ENCODE measurements at places on chromosomes 16 and 17. TPM values are rescaled to one million over a fixed set of nuclear protein-coding genes. Genes with fewer than 3 reads are reported as not detected.

DNA sequence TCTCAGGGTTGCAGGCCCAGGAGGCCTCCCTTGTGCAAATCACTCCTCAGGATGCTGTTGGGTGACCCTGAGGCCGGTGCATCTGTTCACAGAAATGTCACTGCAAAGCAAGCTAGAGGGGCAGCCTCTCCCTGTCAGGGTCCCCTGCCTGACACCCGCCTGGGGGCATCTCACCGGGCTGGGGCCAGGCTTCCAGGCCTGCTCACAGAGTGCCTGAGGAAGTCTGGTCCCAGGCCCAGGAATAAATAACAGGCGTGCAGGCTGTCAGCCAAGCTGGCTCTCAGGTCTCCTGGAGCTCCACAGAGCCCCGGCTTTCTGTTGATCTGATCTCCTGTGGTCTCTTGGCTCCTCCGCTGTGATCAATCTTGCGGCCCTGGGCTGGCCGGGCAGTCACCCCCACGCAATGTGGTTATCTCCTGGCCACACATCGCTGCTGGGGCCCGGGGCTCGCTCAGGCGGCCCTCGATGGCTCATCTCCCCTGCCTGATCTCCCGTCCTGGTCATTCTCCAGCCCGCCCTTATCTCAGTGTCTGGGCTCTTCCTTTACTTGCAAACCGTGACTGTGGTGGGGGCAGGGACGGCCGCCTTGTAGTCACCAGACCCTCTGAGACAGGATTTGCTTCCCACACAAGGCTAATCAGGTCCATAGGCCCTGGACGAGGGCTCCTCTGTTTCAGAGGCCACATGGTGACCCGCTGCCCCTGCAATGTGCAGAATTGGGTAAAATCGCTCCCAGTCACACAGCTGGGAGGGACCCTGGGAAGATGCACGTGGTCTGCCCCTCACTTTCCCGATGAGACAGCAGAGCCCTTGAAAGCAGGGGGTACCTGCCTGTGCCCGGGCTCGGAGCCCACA is 231.2 kb upstream of the GSE1 start:
- peak; percentile 47 for DNase-seq

GRCh38 chr16:86566601-86566965 is at the start of gene FOXC2:
Gene FOXC2 (plus strand): TSS chr16:86566829. CDS start chr16:86567336, 507 bp downstream.
- peak; percentile 96 for DNase-seq

DNA sequence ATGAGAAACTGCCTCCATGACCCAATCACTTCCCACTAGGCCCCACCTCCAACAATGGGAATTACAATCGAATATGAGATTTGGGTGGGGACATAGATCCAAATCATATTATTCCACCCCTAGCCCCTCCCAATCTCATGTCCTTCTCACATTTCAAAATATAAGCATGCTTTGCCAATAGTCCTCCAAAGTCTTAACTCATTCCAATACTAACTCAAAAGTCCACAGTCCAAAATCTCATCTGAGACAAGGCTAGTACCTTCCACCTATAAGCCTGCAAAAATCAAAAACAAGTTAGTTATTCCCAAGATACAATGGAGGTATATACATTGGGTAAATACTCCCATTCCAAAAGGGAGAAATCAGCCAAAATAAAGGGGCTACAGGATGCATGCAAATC is 12.9 kb downstream of the CLEC10A start:
- no peak for DNase-seq

- DNase-seq, result no peak
These were observed 23.9 kb downstream of the TTYH2 start for GRCh38 chr17:74237321-74237720.

ICAM2 gene
- 58.7 TPM for total RNA-seq

- no peak for DNase-seq
These were observed 3.0 kb downstream of the CDH1 start for GRCh38 chr16:68739964-68740627.

GRCh38 chr17:78641243-78641642 is 64.0 kb upstream of the DNAH17 start:
- no peak for DNase-seq

OXLD1 gene
- total RNA-seq, result 35.1 TPM

GRCh38 chr17:82281502-82282238 is 8.2 kb upstream of the CSNK1D start:
- no peak for DNase-seq

C16orf54 gene
- 3.1 TPM for total RNA-seq

Data from lung (tissue), 17 donors.